Activated CD4-positive, alpha-beta T cell treated with anti-CD3 and anti-CD28 coated beads, Interleukin-2, amount 10 ng/mL, durations not matched to agents 24 days and 14 days (primary cell): ENCODE measurements at places on chromosomes 5 and 9.

DNA sequence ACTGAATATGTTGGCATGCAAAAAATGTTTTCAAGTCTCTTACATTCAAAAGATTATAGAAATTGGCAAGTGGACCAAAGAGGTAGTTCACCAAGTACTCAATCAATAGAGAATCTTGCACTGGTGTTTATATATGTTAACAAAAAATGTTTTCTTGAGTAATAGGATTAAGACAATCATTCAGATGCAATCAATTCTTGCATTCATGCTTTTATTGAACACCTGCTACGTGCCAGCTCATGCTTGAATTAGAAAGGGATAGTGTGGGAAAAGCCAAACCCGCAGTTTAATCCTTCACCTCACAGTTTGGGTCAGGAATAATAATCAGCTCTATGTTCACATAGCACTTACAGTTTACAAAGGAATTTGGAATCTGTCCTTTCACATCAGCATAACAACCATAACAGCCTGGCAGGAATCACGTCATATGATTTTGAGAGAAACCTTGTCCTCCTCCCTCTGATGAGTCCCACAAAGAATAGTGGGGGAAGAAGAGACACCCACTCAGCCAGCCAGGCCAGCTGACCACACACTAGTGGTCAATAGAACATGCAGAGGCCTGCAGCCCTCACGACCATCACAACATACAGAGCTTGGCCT is 36.8 kb upstream of the FRRS1L start:
- no peak for DNase-seq
- H3K4me3 ChIP-seq = no peak overlapping the region
- peaks cover 2% of the 10 kb centered on the region for H3K4me1 ChIP-seq
- no peaks in the 10 kb centered on the region for H3K36me3 ChIP-seq
- H3K27me3 ChIP-seq = peaks cover 33% of the 10 kb centered on the region

GRCh38 chr9:110131499-110131898 is 76.5 kb downstream of the C9orf152 start:
- no peak overlapping the region for H3K4me3 ChIP-seq
- H3K27ac ChIP-seq = no peak overlapping the region
- peaks cover 17% of the 10 kb centered on the region for H3K4me1 ChIP-seq
- H3K36me3 ChIP-seq = peaks cover 13% of the 10 kb centered on the region

GRCh38 chr5:147398860-147399259 is 111.0 kb downstream of the DPYSL3 start:
- no peaks in the 10 kb centered on the region for H3K36me3 ChIP-seq
- H3K27ac ChIP-seq = no peak overlapping the region
- no peak overlapping the region for H3K4me3 ChIP-seq
- no peak for DNase-seq
- no peaks in the 10 kb centered on the region for H3K27me3 ChIP-seq
- no peaks in the 10 kb centered on the region for H3K4me1 ChIP-seq

GRCh38 chr9:6671416-6671815 is 25.9 kb upstream of the GLDC start:
- DNase-seq = no peak
- peaks cover 2% of the 10 kb centered on the region for H3K27me3 ChIP-seq
- H3K27ac ChIP-seq = no peak overlapping the region
- no peaks in the 10 kb centered on the region for H3K36me3 ChIP-seq
- H3K4me1 ChIP-seq = no peaks in the 10 kb centered on the region

DNA sequence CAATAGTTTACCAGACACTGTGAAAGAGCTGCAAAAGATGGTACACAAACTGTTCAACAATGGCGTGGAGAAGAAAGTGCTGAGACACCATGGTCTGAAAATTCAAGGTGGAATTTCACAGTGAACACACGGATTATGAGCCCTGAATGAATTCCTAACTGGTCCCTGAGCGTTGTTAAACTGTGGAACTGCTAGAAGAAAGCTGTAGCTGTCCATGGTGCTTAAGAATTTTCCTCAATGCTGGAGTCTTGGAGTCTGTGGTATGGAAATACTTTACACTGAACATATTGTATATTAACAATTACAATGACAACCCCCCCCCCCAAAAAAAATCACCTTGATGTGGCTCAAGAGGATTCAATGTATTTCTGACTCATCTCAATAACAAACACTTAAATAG is 68.5 kb downstream of the SLC24A2 start:
- H3K36me3 ChIP-seq = no peaks in the 10 kb centered on the region
- no peak overlapping the region for H3K4me3 ChIP-seq
- no peak for DNase-seq
- H3K27me3 ChIP-seq = peaks cover 4% of the 10 kb centered on the region
- H3K4me1 ChIP-seq = no peaks in the 10 kb centered on the region
- no peak overlapping the region for H3K27ac ChIP-seq

GRCh38 chr9:129887334-129888292 is 52.4 kb downstream of the USP20 start:
- H3K27ac ChIP-seq = peak overlapping the region; percentile 98
- peak; percentile 92 for DNase-seq
- peaks cover 76% of the 10 kb centered on the region for H3K4me1 ChIP-seq

GRCh38 chr5:58739051-58739450 is 156.2 kb downstream of the RAB3C start:
- DNase-seq = no peak
- no peaks in the 10 kb centered on the region for H3K36me3 ChIP-seq
- H3K27me3 ChIP-seq = peaks cover 4% of the 10 kb centered on the region
- H3K4me3 ChIP-seq = no peak overlapping the region
- no peaks in the 10 kb centered on the region for H3K4me1 ChIP-seq
- no peak overlapping the region for H3K27ac ChIP-seq
